ENCODE measurements at places on chromosomes 1 and 21. TPM values are rescaled to one million over a fixed set of nuclear protein-coding genes. Genes with fewer than 3 reads are reported as not detected.

Gene TMPRSS2
- not detected for total RNA-seq

Gene SPRR5
- total RNA-seq: not detected

Gene RIMKLA
- total RNA-seq: not detected

Gene HAX1
- total RNA-seq: 111 TPM

Gene EPHA2
- total RNA-seq: 66.9 TPM

Data from tibial nerve (tissue), 4 donors.